AG04450 (cell line): ENCODE measurements at places on chromosomes 2 and 18. TPM values are rescaled to one million over a fixed set of nuclear protein-coding genes. Genes with fewer than 3 reads are reported as not detected.

ST8SIA3 gene
- polyA plus RNA-seq, result not detected in 2 replicates

ZSWIM2 gene
- polyA plus RNA-seq, result 0.10 TPM in 1 of 2 replicates, not detected in the other

DNA sequence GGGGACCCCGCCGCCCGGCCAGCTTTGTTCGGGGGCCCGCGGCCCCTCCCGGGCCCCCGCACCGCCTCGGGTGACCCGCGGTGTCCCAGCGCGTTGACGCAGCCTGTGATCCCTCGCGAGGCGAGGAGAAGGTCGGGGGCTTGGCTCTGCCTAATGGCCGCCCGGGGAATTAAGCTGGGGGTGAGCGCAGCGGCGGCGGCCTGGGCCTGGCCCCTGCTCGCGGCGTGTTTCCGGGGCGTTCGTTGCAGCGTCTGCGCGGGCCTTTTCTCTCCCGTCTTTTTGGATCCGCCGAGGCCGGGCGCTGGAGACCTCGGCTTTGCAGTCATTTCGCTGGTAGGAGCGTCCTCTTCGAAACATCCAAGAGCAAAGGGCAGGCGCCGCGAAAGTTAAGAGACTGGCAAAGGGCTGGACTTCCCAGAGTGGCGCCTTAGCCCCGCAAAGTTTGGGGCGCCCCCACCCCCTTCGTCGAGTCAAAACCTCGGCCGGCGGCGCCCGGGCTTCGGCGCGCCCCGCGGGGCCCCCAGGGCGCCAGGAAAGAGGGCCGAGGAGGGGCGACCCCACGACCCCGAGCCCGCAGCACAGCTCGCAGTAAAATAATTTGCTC lies 1.3 kb downstream of the SALL3 start:
- DNase-seq, result no peak

SEH1L gene
- polyA plus RNA-seq, result 47.9 and 54.6 TPM in 2 replicates

MYL1 gene
- polyA plus RNA-seq, result not detected in 2 replicates

DNA sequence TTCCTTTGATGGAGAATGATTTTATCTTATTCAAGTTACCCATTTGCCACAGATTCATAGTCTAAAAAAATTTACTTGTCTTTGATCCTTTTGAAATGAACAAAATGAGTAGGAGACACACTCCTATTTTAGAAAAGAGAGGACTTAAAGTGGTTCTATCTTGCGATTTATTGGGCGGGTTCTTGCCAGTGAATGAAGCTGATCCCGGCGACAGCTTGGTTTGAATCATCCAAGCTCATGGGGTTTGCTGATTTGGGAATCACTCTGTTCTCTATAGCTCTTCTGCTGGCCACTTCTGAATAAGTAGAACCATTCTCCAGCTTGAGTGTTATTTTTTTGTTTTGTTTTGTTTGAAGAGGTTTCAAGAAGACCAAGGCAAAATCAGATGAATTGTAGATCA lies 25.5 kb upstream of the PPP1CB start:
- DNase-seq, result no peak

GRCh38 chr2:223044092-223044836 lies 7.7 kb upstream of the KCNE4 start:
- no peak for DNase-seq

OSBPL1A gene
- 41.0 and 56.1 TPM in 2 replicates for polyA plus RNA-seq

GRCh38 chr2:143734507-143734906 lies 605.3 kb downstream of the ARHGAP15 start:
- no peak for DNase-seq

GRCh38 chr2:201269764-201270163 lies 9.4 kb downstream of the CASP8 start:
- no peak for DNase-seq

ANKRD29 gene
- polyA plus RNA-seq, result 0.12 and 0.15 TPM in 2 replicates

DNA sequence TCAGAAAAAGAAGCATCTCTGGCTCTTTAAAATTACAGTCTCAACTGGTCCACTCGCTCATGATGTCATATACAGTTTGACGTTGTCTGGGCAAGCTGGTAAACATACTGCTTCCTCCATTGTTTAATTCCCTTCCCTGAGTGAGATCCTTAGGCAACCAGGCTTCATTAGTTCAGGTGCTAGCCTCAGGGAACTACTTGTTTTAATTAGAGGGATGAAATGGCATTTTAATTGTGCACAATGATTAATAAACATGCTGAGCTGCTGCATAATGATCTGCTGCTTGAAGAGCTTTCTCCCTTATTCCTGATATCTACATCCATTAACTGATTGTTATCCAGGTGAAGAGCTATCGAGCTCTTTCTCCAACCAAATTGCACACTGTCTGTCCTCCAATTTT lies 195.6 kb upstream of the ETAA1 start:
- no peak for DNase-seq

DNA sequence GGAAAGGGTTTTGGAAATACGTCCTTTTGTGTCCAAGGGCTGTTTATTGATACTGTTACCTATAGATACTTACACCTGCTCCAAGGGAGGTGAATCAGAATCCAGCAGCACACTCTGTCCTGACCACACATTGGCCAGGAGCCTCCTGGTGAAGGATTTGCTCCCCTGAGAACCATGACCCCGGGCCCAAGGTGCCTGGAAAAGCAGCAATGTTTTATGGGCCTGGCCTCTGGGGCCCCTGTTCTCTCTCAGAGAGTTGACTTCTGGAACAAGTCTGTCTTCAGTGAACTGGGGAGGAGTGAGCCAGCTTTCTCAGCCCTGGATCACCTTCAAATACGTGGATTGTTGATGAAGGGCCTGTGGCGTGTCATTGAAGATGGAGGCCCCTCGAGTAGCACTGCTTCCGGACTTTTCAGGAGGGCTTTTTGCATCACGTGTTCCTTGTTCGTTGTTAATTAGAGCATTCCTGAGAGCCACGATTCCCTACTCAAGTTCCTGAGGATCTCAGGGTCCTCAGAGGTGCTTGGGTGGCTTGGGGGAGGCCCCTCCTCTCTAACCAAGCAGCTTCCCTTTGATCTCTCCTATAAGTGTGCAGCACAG lies 78.5 kb upstream of the RPL31 start:
- DNase-seq, result no peak

GRCh38 chr2:24919037-24919505 lies 966 bp downstream of the ADCY3 start:
- no peak for DNase-seq

- DNase-seq, result no peak
These were observed 171.9 kb downstream of the EN1 start for GRCh38 chr2:118675531-118675930.

- DNase-seq, result no peak
These were observed 20.8 kb upstream of the MBP start for GRCh38 chr18:77153404-77153803.

DNA sequence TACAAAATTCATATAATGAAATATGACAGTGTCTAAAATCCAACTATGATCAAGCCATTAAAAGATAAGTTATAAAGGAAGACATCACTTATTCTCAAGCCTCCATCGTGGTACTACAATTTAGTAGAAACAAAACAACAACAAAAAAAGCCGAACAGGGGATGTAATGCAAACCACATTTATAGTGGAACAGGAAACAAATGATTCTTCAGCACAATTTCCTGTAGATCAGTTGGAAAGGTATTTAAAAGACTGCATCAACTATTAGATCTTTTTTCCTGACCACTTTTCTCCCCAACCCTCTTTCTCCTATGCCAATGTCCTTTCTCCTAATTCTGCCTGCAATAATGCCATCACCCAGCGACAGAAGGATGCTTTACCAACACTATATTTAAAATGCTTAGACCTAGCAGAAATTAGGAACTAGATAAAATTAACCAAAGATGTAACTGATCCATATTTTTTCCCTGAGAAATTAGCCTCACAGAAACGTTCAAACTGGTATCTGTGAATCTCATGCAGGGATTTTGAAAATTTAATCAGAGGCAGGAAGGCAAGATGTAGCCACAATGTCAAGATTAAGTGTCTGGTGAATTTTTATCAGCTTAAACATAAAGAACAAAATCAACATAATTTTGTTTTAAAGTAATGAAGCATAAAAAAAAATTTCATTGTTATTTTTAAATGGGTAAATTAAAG lies 271.4 kb downstream of the TCF4 start:
- no peak for DNase-seq

PDCL3 gene
- polyA plus RNA-seq, result 17.0 and 19.2 TPM in 2 replicates

GRCh38 chr2:102180687-102180999 lies 6.2 kb upstream of the IL1RL2 start:
- no peak for DNase-seq

- DNase-seq, result no peak
These were observed 10.0 kb downstream of the PROC start for GRCh38 chr2:127428057-127428814.

MARCHF4 gene
- polyA plus RNA-seq, result 3.8 and 4.3 TPM in 2 replicates

GRCh38 chr2:69798290-69798908 lies 31.1 kb upstream of the GMCL1 start:
- DNase-seq, result no peak

DNA sequence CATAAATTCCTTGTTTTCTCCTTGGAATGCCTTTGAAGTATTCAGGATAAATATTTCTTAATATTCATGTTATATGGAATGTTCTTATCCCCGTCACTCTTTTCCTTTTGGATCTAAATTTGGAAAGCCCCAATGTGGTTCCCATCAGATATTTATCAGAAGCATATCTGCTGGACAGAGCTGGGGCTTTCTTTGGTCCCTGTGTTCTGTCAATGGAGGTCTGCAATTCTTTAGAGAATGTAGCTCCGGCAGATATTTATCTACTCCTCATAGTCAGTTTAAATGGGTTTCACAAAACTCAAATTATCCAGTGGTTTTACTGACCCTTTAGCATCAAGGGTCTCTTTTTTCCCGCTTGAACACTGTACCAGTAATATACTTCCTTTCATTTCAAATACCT lies 167.8 kb upstream of the SCN7A start:
- DNase-seq, result no peak

- DNase-seq, result no peak
These were observed 44.1 kb downstream of the ACAA2 start for GRCh38 chr18:49769047-49769728.

GRCh38 chr2:207200136-207200535 lies 34.4 kb upstream of the KLF7 start:
- no peak for DNase-seq

FNDC4 gene
- 12.3 and 12.4 TPM in 2 replicates for polyA plus RNA-seq

ACMSD gene
- not detected in 2 replicates for polyA plus RNA-seq

SERPINB10 gene
- polyA plus RNA-seq, result 0.19 TPM in 1 of 2 replicates, not detected in the other

TNFRSF11A gene
- not detected in 2 replicates for polyA plus RNA-seq

DNA sequence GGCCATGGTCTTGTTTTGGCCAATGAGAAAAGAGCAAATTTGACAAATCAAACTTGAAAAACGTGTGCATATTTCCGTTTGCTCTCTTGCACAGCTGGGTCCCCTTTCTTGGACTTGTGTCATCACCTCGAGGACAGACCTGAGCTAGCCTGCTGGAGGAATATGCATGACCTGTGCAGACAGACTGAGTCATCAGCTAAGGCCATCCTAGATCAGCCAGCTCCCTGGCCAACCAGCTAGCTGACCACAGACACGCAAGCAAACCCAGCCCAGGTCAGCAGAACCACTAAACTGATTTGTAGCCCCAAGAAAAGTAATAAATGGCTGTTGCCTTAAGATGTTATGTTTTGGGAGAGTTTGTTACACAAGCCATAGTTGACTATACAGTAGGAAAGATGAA lies 61.3 kb upstream of the PAX3 start:
- no peak for DNase-seq

DNA sequence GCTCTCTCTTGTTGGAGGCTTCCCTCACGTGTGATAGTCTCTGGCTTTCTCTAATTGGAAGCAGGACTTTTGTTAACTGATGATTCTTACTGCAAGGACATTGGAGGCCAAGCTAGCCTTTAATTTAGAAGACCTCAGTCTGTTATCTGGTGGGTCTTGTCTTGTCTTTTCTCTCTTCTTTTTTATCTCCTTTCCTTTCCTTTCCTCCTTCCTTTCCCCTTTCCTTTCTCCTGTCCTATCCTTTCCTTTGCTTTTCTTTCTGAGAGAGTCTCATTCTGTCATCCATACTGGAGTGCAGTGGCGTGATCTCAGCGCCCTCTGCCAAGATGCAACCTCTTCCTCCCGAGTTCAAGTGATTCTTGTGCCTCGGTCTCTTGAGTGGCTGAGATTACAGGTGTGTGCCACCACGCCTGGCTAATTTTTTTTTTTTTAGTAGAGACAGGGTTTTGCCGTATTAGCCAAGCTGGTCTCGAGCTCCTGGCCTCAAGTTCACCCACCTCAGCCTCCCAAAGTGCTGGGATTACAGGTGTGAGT lies 18.1 kb downstream of the CCNYL1 start:
- no peak for DNase-seq

GRCh38 chr18:70246061-70246466 lies 40.6 kb upstream of the RTTN start:
- no peak for DNase-seq

GRCh38 chr18:26454192-26454591 lies 94.2 kb downstream of the KCTD1 start:
- DNase-seq, result no peak

GRCh38 chr2:86489542-86489941 lies 48.4 kb downstream of the KDM3A start:
- no peak for DNase-seq

GRCh38 chr2:113965228-113965627 lies 75.3 kb downstream of the ACTR3 start:
- DNase-seq, result no peak

TMEM178A gene
- polyA plus RNA-seq, result 1.1 and 1.2 TPM in 2 replicates

XDH gene
- polyA plus RNA-seq, result 0.27 and 0.35 TPM in 2 replicates

KCNE4 gene
- polyA plus RNA-seq, result 10.6 and 12.5 TPM in 2 replicates

GLI2 gene
- polyA plus RNA-seq, result 5.2 and 8.4 TPM in 2 replicates

DNA sequence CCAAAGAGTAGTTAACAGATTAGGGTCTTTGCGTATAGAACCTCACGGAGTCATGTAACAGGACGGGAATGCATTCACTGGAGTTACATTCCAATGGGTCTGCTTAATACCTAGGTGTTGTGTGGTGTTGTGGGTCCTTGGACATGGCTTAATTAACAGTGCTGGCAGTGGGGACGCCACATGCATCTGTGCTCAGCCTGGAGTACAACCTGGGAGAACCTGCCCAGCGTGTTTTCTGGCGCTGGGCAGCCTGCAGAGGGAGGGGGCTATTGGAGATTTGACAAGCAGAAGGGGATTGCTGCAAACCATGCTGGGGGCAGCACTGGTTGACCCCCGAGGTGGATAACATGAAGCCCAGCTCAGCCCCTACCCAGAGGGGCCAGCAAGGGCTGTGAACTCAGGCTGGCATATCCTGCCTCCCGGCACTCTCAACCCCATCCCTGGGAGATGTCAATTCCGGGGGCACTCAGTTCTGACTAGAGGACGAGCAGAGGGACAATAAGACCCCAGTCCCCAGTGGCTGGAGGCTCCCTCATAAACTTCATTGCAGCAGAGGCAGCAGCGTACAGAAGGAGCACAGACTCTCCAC lies 29.3 kb upstream of the COPS8 start:
- DNase-seq, result no peak

DNA sequence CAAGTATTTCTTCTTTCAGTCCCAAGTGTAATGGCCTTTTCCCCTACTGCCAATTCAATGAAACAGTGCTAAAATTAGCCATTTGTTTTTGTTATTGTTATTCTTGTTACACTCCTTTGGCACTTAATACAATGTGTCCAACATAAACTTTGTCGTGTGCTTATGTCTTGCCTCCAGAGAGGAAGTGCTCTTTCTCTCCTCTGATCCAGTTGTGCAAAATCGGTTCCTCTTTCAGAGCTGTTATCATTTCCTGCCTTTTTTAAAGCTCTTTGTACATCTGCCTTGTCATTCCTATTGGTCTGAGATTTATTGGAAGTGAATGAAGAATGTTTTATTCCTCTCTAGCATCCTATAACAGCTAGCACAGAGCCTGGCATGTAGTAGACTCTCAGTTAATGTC lies 623.2 kb upstream of the ID2 start:
- no peak for DNase-seq

CACNB4 gene
- 0.19 and 0.22 TPM in 2 replicates for polyA plus RNA-seq
